ENCODE measurements at places on chromosomes 4 and X. TPM values are rescaled to one million over a fixed set of nuclear protein-coding genes. Genes with fewer than 3 reads are reported as not detected.

The CPE gene
- 70.3 TPM for total RNA-seq

The ASB12 gene
- not detected for total RNA-seq

The UGT2B10 gene
- not detected for total RNA-seq

The SRPX2 gene
- total RNA-seq, result 55.6 TPM

The MAGIX gene
- 2.2 TPM for total RNA-seq

The TMEM47 gene
- 219 TPM for total RNA-seq

The ADAM29 gene
- total RNA-seq, result not detected

The NDNF gene
- total RNA-seq, result 11.8 TPM

The NKAP gene
- 2.8 TPM for total RNA-seq

The CFAP47 gene
- total RNA-seq, result not detected

The GABRA4 gene
- not detected for total RNA-seq

The TLR6 gene
- total RNA-seq, result 3.1 TPM

The PCDH18 gene
- 492 TPM for total RNA-seq

The CENPI gene
- 6.0 TPM for total RNA-seq

The PLP1 gene
- 1.9 TPM for total RNA-seq

The ADGRG4 gene
- total RNA-seq, result not detected

The GAGE12E gene
- not detected for total RNA-seq

The TDO2 gene
- total RNA-seq, result 1.5 TPM

The SATL1 gene
- not detected for total RNA-seq

The SLITRK4 gene
- 0.61 TPM for total RNA-seq

The PLXNB3 gene
- 7.7 TPM for total RNA-seq

The KIF4A gene
- total RNA-seq, result 2.3 TPM

The ASMT gene
- total RNA-seq, result 0.12 TPM

The SPANXD gene
- total RNA-seq, result not detected

The TMEM175 gene
- 13.3 TPM for total RNA-seq

The CXCL13 gene
- not detected for total RNA-seq

The MAGEB2 gene
- not detected for total RNA-seq

The SCLT1 gene
- total RNA-seq, result 19.8 TPM

The EDNRA gene
- total RNA-seq, result 36.5 TPM

The DUX4 gene
- total RNA-seq, result not detected

The AMBN gene
- total RNA-seq, result not detected

The OCRL gene
- total RNA-seq, result 16.9 TPM

The VCX gene
- not detected for total RNA-seq

The GAGE1 gene
- total RNA-seq, result not detected

The MXRA5 gene
- total RNA-seq, result 148 TPM

All from hair follicle dermal papilla cell (primary cell).